ENCODE measurements at places on chromosomes 5 and 9. TPM values are rescaled to one million over a fixed set of nuclear protein-coding genes. Genes with fewer than 3 reads are reported as not detected.

DNA sequence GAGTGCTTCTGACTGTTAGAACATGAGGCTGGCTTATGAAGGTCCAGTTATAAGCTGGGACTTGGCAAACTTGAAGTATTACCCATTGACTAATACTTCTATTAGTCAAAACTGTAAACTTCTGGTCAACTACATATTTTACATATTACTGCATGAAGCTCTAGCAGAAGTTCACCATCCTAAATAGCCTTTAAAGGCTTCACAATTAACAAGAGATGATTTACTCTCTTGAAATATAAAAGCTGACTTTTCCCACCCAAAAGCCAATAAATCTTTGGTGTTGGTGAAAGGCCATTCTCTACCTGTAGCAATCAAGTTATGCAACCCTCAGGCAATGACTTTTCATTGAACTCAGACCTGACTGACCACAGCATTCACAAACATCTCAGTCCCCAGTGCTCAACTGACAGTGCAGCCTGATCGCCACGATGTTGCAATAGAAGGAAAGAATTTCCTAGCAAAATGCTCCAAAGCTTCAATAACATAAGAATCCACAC lies 345.6 kb downstream of the EBF1 start:
- H3K27ac ChIP-seq, result no peak overlapping the region
- no peak overlapping the region for H3K4me3 ChIP-seq
- no peaks in the 10 kb centered on the region for H3K36me3 ChIP-seq
- H3K27me3 ChIP-seq, result no peaks in the 10 kb centered on the region
- H3K4me1 ChIP-seq, result no peaks in the 10 kb centered on the region

DNA sequence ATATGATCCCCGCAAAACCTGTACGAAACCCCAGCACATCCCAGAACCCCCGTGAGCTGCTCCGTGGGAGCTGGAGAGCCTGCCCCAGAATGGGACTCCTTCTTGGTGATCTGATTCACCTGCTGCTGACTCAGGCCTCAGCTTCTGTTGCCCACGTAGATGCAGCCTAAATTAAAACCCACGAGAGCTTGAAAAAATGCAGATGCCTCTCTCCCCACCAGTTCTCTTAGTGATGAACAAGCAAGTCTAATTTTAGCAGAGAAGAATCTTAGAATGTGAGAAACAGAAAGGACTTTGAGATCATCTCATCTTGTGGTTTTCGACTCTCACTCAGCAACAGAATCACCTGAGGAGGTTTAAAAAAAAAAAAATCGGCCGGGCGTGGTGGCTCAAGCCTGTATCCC lies 57.6 kb downstream of the TMOD1 start:
- peaks cover 42% of the 10 kb centered on the region for H3K4me1 ChIP-seq
- DNase-seq, result no peak
- no peak overlapping the region for H3K4me3 ChIP-seq
- no peaks in the 10 kb centered on the region for H3K36me3 ChIP-seq
- H3K27ac ChIP-seq, result no peak overlapping the region

DNA sequence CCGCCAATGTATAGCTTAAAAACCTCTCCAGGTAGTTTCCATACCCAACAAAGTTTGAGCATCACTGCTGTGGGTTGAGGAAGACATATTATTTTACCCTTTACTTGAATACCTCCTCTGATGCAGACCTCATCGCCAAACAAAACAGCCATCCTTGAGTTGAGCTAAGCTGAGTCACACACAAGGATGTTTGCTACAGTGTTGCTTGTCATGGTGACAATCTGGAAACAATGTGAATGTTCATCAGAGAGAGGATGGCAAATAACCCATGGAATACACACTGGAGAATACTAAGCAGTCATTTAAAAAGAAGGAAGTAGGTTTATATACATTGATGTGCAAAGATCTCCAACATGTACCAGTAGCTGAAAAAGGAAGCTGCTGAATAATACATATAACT lies 41.1 kb upstream of the TCF7 start:
- DNase-seq, result no peak
- no peaks in the 10 kb centered on the region for H3K36me3 ChIP-seq
- no peak overlapping the region for H3K27ac ChIP-seq
- peaks cover 9% of the 10 kb centered on the region for H3K4me1 ChIP-seq

DNA sequence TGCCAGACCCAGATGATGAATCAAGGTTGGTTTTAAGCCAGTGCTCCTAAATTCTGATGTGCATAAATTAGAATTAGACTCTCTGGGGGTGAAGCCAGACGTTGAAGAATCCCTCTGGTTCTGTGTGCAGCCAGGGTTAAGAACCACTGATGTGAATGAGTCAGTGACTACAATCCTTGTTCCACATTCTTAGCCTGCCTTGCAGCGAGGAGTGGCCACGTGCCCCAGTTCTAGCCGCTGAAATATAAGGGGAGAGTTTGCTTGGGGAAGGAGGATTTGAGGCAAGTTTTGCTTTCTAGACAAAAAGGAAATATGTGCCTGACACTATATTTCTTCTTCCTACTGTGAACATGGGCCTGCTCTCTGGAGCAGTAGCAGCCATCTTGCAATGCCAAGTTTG lies 34.2 kb upstream of the MSH3 start:
- no peaks in the 10 kb centered on the region for H3K27me3 ChIP-seq
- no peak overlapping the region for H3K27ac ChIP-seq
- H3K4me3 ChIP-seq, result no peak overlapping the region
- no peaks in the 10 kb centered on the region for H3K36me3 ChIP-seq

GRCh38 chr9:660227-660626 lies 181.3 kb upstream of the DMRT1 start:
- H3K4me1 ChIP-seq, result peaks cover 22% of the 10 kb centered on the region
- no peaks in the 10 kb centered on the region for H3K36me3 ChIP-seq
- no peak overlapping the region for H3K4me3 ChIP-seq
- no peaks in the 10 kb centered on the region for H3K27me3 ChIP-seq
- H3K27ac ChIP-seq, result no peak overlapping the region
- no peak for DNase-seq

DNA sequence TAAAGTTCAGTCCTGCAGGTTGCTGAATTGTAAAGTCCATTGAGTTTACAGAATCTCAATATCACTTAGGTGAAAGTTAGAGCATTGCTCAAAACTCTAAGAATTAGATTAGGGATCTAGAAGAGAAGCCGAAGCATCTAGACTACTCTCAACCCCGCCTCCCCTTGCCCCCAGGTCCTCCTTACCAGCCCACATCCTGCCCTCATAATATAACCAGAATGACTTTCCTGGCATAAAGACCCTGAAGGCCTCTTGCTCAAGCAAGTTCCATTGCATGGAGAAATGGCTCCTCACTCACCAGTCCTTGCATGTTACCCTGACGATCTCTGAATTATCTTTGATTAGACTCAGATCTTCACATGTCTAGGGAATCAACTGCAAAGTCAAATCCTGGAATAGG lies 78.8 kb downstream of the SPATA31C2 start:
- H3K36me3 ChIP-seq, result no peaks in the 10 kb centered on the region
- H3K27ac ChIP-seq, result no peak overlapping the region

- no peaks in the 10 kb centered on the region for H3K27me3 ChIP-seq
- H3K4me3 ChIP-seq, result no peak overlapping the region
- H3K36me3 ChIP-seq, result peaks cover 13% of the 10 kb centered on the region
- no peaks in the 10 kb centered on the region for H3K4me1 ChIP-seq
Observed at GRCh38 chr5:119255571-119256356, 100.1 kb upstream of the TNFAIP8 start.

DNA sequence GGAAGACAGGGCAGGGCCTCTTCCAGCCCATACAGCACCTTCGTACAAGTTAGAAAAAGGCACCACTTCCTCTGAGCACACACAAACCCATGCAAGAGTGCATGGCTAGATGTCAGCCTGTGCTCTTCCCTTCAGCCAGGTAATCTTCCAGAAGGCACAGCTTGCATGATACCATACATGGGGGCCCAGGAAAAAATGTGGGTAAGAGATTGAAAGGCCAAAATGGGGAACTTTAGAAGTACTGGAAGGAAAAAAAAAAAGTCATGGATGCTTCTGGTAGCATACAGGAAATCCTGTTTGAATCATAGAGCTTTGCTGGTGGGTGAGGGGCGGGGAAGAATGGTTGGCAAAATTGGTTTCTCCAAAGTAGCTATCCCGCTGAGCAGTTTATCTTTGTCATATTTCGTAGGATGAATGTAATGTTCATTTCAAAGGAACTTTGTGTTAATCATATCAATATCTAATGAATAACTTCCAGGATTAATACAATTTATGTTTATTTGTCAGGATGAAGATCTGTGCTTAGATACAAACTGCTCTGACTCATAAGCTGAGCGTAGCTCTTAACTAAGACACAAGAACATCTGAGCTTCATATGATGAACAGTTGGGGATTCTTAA lies 78.2 kb upstream of the MAP3K1 start:
- no peak overlapping the region for H3K27ac ChIP-seq
- no peaks in the 10 kb centered on the region for H3K27me3 ChIP-seq
- H3K4me1 ChIP-seq, result peaks cover 36% of the 10 kb centered on the region
- no peak for DNase-seq
- H3K4me3 ChIP-seq, result no peak overlapping the region

GRCh38 chr5:129440424-129440823 lies 19.7 kb upstream of the ADAMTS19 start:
- no peak for DNase-seq
- no peaks in the 10 kb centered on the region for H3K27me3 ChIP-seq
- no peaks in the 10 kb centered on the region for H3K36me3 ChIP-seq
- H3K4me1 ChIP-seq, result no peaks in the 10 kb centered on the region

DNA sequence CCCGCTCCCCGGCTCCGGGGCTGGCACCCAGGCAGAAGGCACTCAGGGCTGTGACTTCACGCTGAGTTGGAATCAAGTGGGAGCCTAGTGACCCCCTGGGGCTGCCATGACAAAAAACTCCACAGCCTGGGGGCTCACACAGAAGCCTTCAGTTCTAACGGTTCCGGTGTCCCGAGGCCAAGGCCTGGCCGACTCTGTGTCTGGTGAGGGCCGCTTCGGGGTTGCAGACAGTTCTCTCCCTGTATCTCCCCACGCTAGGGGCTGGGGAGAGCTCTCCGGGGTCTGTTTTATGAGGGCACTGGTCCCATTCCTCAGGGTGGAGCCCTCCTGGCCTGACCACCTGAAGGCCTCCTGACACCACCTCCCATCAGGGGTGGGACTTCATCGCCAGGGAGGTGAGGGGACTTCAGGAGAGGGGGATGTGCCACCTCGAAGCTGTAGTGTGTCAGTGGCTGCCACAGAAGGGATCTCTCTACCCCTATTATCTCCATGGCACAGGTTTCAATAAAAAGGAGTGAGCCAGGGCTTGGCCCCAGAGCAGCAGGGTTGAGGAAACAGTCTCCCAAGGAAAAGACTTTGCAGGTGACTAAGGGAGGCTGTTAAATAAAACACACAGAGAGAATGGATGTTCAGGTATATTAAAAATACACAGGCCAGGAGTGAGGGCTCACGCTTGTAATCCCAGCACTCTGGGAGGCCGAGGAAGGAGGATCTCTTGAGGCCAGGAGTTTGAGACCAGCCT lies 1.5 kb upstream of the SLC6A3 start:
- H3K4me3 ChIP-seq, result peak overlapping the region; percentile 34
- no peak overlapping the region for H3K27ac ChIP-seq
- H3K4me1 ChIP-seq, result peaks cover 19% of the 10 kb centered on the region
- DNase-seq, result peak; percentile 76

DNA sequence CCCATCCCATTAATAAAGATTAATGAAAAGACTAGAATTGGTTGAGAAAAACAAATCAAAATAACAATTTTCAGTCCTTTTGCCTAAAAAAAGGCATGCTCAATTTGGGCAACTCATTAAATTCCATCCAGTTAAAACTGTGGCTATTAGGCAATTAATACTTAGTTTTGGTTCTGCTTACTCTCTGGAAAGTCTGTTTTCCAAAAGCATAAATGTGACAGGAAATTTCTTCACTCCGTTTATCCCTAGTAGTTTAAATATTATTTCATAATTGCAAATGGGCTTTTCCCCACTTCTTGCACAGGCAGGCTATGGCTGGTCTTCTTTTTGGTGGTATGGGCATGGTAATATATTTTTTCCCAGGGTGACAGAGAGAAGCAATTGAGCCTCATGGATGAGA lies 373.3 kb upstream of the KLF4 start:
- H3K4me3 ChIP-seq, result no peak overlapping the region
- H3K27me3 ChIP-seq, result no peaks in the 10 kb centered on the region
- H3K27ac ChIP-seq, result no peak overlapping the region
- H3K36me3 ChIP-seq, result no peaks in the 10 kb centered on the region
- no peaks in the 10 kb centered on the region for H3K4me1 ChIP-seq

GRCh38 chr5:121426153-121426552 lies 425.5 kb upstream of the FTMT start:
- H3K4me3 ChIP-seq, result no peak overlapping the region
- no peaks in the 10 kb centered on the region for H3K27me3 ChIP-seq
- H3K36me3 ChIP-seq, result no peaks in the 10 kb centered on the region

DNA sequence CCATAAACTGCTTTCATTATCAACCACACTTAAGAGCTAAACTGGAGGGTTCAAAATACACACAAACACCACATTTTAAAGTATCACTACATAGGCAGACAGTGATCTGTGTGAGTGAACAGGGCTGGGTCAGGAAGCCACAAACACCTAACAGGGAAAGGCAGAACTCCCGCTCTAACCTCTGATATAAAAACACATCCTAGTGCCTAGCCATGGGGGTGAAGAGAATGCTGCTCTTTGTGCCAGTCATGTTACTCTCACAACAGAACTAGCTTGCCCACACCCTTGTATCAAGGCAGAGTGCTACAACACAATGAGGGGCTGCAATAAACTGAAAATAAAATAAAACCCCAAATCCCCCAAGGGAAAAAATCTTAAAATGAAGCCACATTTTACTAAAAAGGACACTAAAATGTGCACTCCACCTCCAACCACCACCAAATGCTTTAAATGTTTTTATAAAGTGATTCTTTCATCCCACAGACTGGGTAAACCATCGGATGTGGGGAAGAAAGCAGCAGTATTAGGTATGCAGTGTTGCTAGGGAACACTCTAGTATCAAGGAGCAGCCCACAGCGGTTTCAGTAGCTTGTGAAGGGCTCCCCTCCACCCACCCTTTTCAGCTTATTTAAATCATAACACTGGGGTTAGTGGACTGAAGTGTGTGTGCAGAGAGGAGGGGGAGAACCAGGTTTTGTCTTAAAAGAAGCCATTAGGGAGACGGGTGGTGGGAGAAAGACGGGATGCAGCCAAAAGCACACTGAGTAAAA lies 64.5 kb downstream of the TMEM161B start:
- no peak overlapping the region for H3K4me3 ChIP-seq
- no peaks in the 10 kb centered on the region for H3K4me1 ChIP-seq
- H3K27ac ChIP-seq, result no peak overlapping the region

DNA sequence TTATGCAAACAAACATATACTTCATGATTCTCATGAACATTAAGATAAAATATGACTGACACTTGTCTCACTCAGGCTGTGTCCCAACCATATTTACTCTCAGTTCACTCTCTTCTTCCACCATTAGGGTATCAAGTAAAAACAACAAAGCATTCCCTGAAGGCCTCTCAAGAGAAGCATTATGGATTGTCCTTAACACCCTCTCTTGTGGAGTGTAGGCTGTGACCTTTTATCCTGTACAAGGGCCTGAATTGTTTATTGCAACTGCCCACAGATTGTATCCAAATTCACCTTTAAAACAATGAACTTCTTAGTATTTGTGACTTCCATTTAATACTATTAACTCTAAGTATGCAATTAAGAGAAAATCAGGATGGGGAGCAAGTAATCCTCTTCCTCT lies 78.1 kb downstream of the RICTOR start:
- H3K4me3 ChIP-seq, result no peak overlapping the region
- no peaks in the 10 kb centered on the region for H3K27me3 ChIP-seq
- DNase-seq, result no peak
- H3K36me3 ChIP-seq, result peaks cover 5% of the 10 kb centered on the region
- no peaks in the 10 kb centered on the region for H3K4me1 ChIP-seq

Gene CATSPER3
- 0.34 TPM for total RNA-seq

Gene CACNA1B
- total RNA-seq, result 0.08 TPM

Gene PAPPA
- total RNA-seq, result 1.7 TPM

Gene F2RL2
- 0.85 TPM for total RNA-seq

Gene TEK
- total RNA-seq, result 3.6 TPM

Gene TLX3
- not detected for total RNA-seq

Gene PNPLA7
- total RNA-seq, result 12.2 TPM

Gene TRPM3
- 0.30 TPM for total RNA-seq

Gene SPIN1
- total RNA-seq, result 44.9 TPM

Gene GABRB2
- 0.24 TPM for total RNA-seq

All from suprapubic skin (tissue), 4 donors.